NCI-H526 treated with DMSO at 0.1 percent for 48 hours (cell line): ENCODE measurements at places on chromosomes 1 and 21.

GRCh38 chr1:100321100-100321493, 31.2 kb upstream of the CDC14A start:
- DNase-seq, result no peak

DNA sequence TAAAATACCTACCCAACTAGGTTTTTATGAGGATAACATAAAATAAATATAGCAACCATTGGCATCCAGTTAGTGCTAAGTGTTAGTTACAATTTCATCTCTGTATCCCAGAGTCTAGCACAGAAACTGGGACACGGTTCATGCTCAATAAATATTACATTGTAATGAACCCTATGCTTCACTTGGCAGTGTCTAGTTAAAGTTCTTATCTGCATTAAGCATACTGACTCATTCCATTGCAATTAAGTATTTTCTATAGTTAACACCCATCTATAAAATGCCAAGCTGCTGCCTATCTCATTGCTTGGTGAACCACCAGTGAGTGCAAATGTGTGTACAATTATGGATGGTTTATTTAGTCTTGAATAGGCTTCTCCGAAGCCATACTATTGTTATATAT, 15.2 kb downstream of the CHML start:
- no peak for DNase-seq

DNA sequence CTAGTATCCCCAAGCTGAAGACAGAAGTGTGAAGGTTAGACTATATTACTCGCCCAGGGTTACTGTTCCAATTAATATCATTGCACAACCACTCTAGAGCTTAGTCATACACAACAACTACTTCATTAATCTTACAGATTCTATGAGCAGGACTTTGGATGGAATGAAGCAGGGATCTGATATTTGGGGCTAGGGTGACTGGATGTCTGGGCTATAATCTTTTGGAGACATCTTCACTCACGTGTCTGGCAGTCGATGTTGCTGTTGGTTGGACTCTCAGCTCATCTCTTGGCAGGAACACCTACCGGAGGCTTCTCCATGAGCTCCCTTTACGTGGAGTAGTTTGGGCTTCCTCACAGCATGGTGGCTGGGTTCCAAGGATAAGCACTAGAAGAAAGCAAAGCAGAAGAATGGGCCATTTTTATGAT, 519.2 kb upstream of the B3GALT2 start:
- no peak for DNase-seq

DNA sequence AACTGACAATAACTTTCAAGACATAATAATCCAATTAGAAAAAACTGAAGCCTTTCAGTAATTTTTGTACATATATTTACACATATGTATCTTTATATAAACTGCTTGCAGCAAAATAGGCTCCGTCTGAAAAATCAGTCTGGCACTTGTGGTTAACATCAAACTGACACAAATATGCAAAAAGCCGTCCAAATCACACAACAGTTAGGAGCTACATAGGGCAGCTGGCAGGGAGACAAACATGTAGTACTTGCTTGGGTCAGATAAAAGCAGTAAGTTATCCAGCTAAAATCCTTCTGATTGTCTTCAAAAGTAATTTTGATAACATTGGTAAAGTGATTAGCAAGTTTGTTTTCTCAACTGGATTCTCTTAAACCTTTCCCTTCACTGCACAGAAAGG, 14.7 kb upstream of the GUCA2A start:
- DNase-seq, result peak; percentile 54

GRCh38 chr1:176638713-176639526, 175.9 kb downstream of the PAPPA2 start:
- no peak for DNase-seq

DNA sequence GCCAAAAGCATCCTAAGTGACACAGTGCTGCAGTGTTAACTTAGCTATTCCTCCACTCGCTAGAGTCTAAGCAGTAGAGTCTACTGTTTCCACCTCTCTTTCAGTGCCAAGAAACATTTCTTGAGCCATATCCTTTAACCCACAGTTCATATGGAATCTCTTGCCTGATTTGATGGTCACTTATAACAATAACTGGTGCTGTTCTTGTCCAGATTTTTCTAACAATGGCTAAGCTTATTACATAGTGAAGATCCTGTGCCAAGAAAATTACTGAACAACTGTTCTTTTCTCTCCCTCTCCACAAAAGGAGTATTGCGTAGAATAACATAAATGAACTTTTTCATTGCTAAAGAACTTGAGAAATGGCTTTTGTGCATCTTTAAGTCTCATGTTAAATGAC, 121.3 kb downstream of the CDC7 start:
- no peak for DNase-seq

- DNase-seq, result no peak
Measured at GRCh38 chr1:198359024-198359653, 181.3 kb downstream of the ATP6V1G3 start.

DNA sequence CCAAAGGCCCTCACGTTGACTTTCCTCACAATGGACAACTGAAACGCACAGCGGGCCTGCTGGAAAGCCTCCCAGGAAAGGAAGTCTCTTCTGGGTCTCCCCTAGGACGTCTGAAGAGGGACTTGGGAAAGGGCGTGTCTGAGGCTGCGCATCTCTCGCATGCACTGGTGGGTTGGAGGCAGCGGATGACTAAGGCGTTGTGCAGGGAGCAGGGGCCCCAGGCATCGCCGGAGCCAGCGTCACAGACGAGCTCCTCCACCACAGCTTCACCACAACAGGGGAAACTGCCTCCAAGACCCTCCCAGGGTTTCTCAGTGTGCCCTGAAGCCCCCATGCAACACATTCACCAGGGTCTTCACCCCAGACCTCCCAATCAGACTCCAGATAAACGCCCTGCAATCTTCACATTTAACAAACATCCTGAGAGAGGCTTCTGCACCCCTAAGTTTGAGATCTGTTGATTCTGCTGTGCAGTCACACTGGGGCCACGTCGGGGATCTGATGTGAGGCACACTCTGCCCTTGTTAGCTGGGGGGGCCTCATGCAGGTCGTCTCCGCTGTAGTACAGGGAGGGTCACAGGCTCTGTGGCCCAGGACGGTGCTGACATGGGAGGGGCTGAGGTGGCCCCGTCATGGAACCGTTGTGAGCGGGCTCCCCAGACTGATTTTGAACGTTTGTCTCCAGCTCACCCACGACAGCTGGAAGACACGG, 7.0 kb upstream of the TFF1 start:
- no peak for DNase-seq

- no peak for DNase-seq
Measured at GRCh38 chr1:117658676-117659075, 52.8 kb downstream of the TENT5C start.

DNA sequence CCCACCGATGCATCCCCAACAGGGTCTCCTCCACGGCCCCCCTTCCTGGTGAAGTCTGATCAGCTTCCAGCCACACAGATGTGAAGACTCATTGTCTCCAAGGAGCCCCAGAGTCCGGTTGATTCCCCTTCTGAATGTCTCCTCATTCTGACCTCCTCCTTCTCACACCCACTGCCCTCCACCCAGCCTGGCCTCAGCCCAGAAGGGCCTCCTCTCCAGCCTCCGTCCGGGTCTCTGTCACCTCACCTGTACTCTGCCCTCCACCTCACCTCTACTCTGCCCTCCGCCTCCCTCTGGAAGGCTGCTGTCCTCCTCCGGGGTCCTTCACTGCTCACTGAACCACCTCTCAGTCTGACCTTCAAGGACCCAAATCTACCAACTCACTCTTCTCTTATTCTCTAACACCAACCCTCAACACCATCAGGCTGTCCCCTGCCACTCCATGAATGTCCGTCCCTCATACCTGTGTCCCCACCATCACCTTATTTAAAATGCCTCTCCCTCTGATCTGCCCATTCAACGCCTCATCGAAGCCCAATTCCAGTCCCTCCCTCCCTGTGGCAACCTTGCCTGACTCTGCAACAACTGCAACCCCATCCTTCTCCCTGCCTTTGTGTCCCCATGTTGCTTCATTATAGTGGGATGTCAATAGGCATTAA, 201.2 kb downstream of the TOMM20 start:
- DNase-seq, result no peak

- no peak for DNase-seq
Measured at GRCh38 chr1:7046891-7047290, 261.6 kb downstream of the CAMTA1 start.

GRCh38 chr1:243254233-243254926, 701 bp downstream of the CEP170 start:
- DNase-seq, result peak; percentile 62

DNA sequence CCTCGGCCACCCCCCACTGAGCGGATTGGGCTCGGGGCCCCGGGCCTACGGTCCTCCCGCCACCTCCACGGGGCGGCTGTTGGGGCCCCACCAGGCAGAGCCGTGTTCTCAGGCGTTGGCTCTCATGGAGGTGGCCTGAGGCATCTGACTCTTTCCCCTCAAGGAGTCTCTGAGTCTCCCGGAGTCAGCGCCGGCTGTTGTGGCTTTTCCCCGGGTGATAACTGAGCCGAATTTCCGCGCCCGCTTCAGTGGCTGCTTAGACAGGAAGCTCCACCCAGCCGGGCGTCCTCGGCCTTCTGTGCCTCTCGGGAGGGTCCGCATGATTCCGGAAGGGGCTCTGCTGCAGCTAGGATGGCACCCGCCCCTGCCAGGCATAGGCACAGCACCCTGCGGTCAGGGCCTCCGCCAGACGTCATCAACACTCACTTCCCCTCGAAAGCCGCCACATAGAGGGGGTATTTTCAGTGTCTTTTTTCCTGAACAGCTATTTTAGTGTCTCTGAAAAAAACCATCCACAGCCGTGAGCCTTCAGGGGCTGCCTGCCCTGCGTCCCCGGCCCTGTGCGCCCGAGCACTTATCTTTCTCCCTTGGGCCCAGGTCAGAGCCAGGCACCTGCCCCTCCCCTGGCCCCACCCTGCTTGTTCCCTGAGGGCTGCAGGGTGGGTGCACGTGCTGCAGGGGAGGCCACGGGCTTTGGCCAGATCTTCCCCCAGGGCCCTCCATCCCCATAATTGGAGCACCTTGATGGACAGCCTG, 72.9 kb downstream of the SKI start:
- no peak for DNase-seq

- DNase-seq, result no peak
Measured at GRCh38 chr1:214979191-214979590, 103.3 kb upstream of the KCNK2 start.
